Stimulated activated CD4-positive, alpha-beta T cell treated with anti-CD3 and anti-CD28 coated beads, Interleukin-1b, Interleukin-23, amount 100 ng/mL, for 1 hour (primary cell): ENCODE measurements at places on chromosomes 2 and 18.

DNA sequence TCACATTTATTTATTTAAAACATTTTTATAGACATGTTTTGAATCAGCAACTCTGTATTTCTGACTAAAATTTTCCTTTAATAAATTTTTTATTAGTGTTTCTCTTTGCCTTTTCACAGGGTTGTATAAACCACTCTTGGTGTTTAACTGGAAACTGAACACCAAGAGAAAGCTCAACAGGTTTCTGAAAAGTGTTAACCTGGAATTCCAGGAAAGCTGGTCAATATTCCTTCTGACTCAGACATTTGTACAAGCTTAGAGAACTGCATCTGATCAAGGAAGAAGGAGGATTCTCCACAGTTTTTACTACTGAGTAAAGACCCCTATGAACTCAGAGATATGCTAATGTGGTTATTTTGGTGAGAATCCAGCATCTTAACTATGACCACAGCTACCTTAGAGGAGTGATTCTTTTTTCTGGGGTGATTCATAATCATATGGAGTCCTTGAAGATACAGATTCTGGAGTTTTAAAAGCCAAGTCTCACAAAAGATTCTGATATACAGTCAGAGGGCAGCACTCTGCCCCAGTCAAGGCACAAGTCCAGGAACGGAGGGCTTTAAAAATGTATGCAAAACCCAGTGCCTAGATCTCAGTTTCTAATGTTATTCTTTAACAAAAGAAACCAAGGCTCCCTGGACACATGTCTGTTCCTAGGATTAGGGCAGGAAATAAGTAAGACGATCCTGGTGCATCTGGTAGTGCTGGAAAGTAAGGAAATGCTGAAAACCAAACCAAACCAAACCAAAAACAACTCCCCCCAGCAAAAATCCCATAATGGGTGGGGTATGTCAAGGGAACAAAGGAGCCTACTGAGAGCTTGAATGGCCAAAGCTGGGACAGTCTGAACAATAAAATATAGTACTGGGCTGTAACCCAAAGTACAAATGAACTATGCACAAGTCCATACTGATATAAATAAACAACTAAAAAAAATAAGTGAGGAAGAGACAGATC, 85.1 kb upstream of the FZD5 start:
- DNase-seq = no peak

GRCh38 chr2:151261977-151262291, 271 bp upstream of the RBM43 start:
- no peak for DNase-seq

DNA sequence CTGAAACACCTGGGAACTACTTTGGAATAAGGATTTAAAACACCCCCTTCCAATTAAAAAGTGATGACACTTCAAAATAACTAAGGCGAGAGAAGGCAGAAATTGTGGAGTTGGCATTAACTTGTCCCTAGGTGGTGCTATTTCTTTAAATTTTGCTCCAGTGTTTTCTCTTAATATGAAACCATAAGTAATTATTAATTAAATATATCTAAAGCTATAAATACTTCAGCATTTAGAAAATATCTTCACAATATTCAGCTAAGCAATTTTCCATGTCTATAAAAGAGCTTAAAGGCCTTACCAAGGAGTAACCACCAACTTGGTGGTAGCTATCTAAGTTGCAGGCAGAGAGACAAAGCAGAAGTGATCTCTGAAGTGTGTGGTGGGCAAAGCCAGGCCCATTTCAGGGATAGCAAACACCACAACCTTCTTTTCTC, 186.8 kb upstream of the PGAP1 start:
- DNase-seq = no peak

DNA sequence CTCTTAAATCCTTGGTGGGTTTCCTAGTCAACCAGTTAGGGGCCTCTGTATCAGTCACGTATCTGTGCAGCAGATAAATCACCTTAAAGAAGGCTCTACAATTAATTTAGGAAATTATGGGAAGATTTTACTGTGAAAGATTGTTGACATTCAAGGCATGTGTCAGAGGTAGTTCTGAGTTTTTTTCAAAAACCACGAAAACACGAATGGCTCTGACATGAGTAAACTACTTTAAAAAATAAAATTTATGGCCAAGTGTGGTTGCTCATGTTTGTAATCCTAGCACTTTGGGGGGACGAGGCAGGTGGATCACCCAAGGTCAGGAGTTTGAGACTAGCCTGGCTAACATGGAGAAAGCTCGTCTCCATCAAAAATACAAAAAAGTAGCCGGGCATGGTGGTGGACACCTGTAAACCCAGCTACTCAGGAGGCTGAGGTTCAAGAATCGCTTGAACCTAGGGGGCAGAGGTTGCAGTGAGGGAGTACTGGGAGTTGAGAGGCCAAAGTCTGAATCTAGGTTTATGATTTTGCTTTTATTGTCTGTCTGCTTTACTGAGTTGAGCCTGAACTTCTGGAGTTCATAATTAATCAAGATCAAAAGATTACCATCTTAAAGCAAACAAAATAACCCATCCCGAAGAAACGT, 77.1 kb downstream of the SPRED2 start:
- DNase-seq = no peak

DNA sequence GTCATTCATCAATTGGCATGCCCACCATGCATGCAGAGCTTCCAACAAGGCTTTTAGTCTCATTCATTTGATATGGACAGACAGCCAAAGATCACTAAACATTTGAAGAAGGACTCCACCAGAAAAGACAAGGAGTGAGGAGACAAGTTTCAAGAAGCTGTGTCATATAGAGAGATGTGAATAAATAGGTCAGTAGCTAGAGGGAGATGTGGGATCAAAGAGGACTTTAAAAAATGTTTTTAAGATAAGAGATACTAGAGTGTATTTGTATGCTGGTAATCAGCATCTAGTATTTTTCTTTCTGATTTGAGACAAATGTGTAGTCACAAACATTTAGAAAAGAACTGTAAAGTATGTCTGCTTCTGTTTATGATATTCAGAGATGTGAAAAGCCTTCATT, 48.5 kb downstream of the ANTXR1 start:
- DNase-seq = no peak

GRCh38 chr2:26574900-26575560, 66.1 kb downstream of the CIB4 start:
- DNase-seq = no peak

- DNase-seq = no peak
Measured at GRCh38 chr2:200369886-200370285, 63.4 kb downstream of the SPATS2L start.

GRCh38 chr18:43661570-43661969, 384.3 kb upstream of the SYT4 start:
- no peak for DNase-seq
